RPMI8226 (cell line): ENCODE measurements at places on chromosomes 16 and 17.

- DNase-seq, result peak; percentile 78
These were observed 49.3 kb upstream of the CACNG4 start for GRCh38 chr17:66915204-66915611.

- DNase-seq, result no peak
These were observed 300.6 kb upstream of the EEF2KMT start for GRCh38 chr16:5398203-5398602.

GRCh38 chr17:17355426-17355825 is 52.3 kb downstream of the NT5M start:
- no peak for DNase-seq

- DNase-seq, result no peak
These were observed 33.7 kb upstream of the MFSD6L start for GRCh38 chr17:8832711-8833352.

DNA sequence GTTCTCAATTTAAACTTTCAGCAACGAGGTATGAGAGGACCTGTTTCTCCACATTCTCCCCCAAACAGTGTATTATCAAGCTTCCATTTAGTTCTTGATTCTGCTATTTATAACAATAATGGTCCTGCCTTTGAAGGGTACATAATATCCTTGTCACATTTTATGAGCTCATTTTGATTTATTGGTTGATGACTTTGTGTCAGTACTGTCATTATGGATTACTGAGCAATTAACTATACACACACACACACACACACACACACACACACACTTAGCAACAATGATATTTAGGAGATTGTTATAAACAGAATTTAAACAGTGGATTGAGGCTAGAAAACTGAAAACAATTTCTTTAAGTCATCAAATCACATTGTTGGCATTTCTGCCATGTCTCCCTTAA is 7.0 kb downstream of the TMIGD1 start:
- DNase-seq, result no peak

DNA sequence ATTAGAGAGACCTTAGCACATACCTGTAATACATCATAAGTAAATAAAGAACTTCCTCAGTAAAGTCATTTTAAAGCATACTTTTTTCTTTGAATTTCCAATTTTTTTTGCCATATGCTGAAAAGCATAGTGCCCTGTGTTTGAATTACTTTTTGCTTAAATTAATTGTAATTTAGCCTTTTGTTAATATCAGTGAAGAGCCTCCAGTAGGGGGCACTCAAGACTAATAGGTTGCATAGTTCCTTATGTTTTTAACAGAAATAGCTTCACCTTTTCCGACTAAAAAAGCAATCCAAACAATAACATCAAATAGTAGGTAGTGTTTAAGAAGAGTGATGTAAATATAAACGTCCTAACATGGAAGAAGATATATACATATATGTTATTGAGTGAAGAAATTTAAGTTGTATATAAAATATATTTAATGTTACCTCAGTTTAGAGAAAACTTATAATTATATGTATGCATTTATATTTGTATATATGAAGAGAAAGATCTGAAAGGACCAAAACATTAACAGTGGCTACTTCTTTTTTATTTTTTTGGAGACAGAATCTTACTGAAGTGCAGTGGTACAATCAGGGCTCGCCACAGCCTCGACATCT is 18.6 kb downstream of the RAD51C start:
- DNase-seq, result peak; percentile 75

GRCh38 chr16:67115639-67116038 is 5.9 kb downstream of the PHAF1 start:
- DNase-seq, result no peak

- no peak for DNase-seq
These were observed 1422.6 kb upstream of the CDH8 start for GRCh38 chr16:63458846-63459245.

DNA sequence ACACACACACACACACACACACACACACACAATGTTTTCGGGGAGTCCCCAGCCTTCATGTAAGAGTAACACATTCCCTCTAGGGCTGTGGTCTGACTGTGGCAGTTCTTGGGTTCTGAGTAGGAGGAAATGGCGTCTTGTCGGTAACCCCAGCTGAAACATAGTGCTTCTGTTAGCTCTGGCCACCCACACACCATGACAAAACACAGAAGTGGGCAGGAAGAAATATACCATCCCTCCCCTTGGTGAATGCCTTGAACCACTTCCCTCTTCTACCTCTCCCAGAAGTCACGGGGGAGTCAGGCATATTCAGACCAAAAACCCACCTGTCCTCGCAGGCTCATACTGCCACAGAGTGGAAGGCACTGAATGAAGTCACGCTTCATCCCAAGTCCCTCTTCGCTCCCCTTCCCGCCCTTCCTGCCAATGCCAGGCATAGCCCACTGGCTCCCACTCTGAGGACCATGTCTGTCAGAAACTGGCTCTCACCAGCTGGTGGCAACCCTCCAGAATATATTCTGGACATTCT is 11.5 kb downstream of the SLC35B1 start:
- no peak for DNase-seq

- DNase-seq, result no peak
These were observed 401.7 kb upstream of the CDH5 start for GRCh38 chr16:65964752-65965151.

DNA sequence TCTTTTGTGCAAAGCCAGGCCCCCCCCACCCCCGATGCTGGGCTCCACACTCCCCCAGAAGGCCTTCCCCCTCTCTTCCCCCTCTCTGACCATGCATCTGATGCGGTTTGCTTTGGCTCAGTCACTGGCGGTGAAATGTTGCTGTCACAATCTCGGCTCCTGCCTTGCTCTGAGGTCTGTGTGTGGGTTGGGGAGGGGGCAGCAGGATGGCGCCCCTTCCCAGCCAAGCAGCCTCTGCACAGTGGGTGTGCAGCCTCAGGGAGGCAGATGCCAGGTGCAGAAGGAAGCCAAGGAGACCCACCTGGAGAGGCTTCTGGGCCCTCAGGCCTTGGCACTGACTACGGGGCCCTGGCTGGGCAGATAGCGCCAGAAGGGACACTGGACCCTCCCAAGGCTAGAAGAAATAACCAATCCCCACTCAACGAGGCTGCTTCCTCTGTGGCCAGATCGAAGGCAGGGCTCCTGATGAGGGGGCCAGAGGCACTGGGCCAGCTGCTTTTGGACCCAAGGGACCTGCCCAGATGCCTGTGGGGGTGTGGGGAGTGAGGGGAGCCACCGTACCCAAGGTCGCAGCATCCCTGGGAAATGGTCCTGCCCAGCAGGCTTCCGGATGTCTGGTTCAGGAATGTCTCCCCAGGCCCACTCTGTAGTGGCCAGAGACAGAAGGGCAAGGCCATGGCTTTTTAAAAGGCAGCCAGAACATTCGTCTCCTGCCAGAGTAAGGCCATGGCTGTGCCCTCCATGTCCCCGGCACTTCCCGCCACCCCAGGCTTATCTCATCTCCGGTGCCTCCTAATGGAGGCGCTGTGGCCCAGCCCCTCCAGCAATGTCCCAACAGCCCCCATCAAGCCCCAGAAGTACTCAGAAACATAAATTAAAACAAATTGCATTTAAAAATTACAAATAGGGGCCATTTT is 43.4 kb upstream of the SLC38A10 start:
- no peak for DNase-seq

DNA sequence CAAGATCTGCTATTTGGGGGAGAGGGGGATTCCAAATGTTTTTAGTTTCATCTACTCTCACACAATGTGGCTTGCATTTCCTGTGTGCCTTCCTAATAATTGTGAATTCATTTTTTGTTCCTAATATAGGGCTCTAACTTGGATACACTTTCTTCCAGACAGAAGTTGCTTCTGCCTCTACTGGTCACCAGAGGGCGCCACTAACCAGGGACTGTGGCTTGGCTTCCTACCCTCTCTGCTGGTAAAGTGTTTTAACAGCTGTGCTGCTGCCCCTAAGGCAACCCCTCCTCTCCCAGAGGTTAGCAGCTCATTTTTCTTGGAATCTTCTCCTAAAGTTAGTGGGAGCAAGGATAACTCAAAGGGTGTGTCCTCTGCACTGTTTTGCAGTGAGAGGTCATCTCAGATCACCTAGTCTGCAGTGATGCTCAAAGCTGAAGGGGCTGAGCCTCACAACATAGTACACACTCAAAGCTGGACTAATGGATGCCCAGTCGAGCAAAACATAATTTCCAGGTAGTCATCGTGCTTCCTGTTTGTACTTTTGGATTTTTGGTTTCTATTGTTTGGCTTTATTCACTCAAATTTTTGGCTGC is 5.0 kb upstream of the PRSS54 start:
- DNase-seq, result peak; percentile 68

- DNase-seq, result no peak
These were observed 104.0 kb upstream of the CCL2 start for GRCh38 chr17:34151102-34151501.

- DNase-seq, result no peak
These were observed 479.8 kb upstream of the GOT2 start for GRCh38 chr16:59213952-59214351.

DNA sequence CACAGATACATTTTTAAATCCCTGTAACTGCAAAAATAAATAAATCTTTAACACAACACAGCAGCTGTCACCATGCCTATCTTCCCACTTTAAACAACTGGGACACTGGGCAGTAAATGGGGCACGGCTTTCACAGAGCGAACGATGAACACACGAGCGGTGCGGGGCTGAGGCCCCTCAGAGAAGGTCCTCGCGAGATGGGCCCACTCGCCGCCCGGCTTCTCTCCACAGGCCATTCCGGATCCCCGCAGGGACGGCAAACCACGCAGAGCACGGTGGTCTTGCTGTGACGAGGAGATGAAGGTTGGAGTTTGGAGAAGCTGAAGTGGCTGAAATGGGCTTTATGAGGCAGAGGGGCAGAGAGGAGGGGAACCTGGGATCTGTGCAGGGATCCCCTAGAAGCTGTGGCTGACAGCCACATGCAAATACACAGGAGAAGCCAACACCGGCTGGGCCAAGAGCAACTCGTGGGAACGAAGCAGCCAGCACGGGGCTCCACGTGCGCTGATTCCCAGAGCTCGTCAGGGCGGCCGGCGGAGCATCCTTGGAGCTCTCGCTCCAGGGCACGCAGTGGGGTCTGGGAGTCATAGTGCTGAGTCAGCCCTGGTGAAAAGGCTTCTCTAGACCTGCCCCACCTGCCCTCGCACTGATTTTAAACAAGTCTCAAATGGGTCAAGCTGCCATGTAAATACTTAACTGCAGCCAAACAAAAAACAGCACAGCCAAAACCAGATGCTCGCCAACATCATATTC is 31.7 kb downstream of the CCDC57 start:
- no peak for DNase-seq

DNA sequence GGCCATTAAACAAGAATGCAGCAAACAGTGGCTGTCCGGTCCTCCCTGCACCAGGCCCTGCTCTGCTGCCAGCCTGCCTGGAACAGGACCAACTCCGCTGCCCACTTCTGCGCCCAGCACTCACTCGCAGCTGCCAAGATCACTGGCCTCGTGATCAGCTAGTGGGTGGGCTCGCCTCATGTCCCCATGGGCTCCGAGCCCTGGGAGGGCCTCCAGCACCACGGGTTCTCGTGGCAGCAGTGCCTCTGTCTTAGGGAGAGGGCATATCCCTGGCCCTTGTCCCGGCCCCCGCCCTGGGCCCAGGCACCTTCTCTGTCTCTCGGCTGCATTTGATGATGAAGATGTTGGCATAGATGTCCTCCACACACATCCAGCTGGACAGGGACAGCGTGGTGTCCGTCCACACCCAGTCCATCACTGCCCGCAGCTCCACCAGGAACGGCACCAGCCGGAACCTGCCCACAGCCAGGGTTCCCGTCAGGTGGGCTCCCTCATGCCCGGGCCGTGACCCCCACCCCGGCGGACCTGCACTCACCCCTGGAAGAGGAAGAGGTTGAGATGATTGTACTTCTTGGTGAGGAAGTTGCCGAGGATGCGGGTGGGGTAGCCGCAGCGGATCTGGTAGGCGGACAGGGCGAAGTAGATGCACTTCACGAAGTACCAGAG is 13.1 kb downstream of the CTU2 start:
- DNase-seq, result no peak
